Suppressor macrophage treated with lipopolysaccharide for 1 hour (primary cell): ENCODE measurements at places on chromosomes 16 and 17.
A peak's percentile ranks its signal among the peaks of the same experiment; 100 is the strongest.

DNA sequence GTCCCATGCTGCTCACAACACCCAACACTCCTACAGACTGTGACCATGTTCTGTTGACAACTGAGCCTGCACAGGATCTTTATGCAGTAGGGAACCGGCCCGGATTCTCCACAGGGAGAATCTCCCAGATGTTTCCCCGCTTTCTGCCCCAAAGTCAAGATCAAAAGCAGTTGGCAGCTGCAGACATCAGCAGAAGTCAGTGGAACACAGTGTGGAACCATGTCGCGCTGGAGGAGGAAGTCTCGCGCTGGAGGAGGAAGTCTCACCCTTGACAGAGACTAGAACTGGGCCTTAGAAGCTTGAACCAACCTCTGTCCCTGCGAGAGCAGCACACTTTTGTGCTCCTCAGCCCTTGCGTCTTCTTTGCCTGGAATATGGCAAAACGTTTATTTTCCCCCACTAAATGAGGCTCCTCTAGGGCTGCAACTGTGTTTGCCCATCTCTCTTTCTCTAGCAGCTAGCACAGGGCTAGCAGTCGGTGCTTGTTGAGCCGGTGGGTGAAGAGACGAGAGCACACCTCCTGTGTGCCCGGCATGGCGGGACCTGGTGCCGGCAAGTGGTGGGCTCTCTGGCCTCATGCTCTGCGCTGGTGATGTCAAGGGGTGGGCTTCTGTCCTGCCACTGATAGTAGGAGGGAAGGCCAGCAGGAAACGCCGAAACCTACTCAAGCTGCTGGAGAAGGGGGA, 2.1 kb upstream of the MRC2 start:
- DNase-seq: peak; percentile 54

- DNase-seq: no peak
Observed at GRCh38 chr17:79429864-79430494, 180.9 kb downstream of the RBFOX3 start.

GRCh38 chr17:50469208-50469605, 527 bp upstream of the CHAD start:
- DNase-seq: no peak

- no peak for DNase-seq
Observed at GRCh38 chr17:9677411-9677810, 32.1 kb downstream of the USP43 start.

GRCh38 chr17:15957206-15957605, 12.3 kb downstream of the ADORA2B start:
- no peak for DNase-seq

DNA sequence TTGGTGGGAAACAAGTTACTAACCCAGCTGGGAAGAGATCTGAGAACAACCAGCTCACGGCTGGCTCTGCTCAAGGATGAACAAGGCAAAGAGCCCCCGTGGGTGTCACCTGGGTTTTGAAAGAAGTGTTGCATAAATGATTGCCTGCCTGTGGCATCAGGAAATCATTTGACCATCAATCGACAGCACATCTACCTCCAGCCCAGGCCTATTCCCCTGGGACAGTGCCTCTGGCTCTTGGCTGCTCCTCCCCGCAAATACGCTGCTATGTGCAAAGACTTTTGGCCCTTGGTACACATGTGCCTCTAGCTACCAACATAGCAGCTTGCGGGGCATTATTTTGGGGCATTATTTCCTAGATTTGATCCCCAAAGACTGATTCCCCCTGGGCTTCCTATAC, 39.4 kb upstream of the SMPD3 start:
- DNase-seq: no peak

- no peak for DNase-seq
Observed at GRCh38 chr17:4751932-4752331, 12.2 kb upstream of the CXCL16 start.

- no peak for DNase-seq
Observed at GRCh38 chr17:14398766-14399165, 97.9 kb downstream of the HS3ST3B1 start.

DNA sequence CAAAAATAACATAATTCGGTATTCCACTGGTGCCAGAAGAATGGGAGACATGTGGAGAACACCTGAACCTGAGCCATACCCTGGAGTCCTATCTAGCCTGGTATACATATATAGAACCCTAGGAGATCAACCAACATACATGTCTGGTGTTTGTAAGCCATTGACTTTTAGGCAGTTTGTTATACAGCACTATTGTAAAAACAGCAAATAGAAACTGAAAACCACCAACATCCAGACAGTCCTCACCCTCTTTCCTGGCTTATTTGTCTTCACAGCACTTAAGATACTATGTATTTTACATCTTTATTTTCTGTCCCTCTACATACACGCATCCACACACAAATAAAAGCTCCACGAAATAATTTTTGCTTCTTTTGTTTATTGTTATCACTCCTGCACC, 404.2 kb upstream of the PMFBP1 start:
- no peak for DNase-seq

- DNase-seq: no peak
Observed at GRCh38 chr16:78543023-78543422, 443.6 kb downstream of the WWOX start.

GRCh38 chr16:17246974-17247732, 223.6 kb downstream of the XYLT1 start:
- no peak for DNase-seq

- no peak for DNase-seq
Observed at GRCh38 chr17:30927756-30928155, 6.0 kb downstream of the ADAP2 start.

DNA sequence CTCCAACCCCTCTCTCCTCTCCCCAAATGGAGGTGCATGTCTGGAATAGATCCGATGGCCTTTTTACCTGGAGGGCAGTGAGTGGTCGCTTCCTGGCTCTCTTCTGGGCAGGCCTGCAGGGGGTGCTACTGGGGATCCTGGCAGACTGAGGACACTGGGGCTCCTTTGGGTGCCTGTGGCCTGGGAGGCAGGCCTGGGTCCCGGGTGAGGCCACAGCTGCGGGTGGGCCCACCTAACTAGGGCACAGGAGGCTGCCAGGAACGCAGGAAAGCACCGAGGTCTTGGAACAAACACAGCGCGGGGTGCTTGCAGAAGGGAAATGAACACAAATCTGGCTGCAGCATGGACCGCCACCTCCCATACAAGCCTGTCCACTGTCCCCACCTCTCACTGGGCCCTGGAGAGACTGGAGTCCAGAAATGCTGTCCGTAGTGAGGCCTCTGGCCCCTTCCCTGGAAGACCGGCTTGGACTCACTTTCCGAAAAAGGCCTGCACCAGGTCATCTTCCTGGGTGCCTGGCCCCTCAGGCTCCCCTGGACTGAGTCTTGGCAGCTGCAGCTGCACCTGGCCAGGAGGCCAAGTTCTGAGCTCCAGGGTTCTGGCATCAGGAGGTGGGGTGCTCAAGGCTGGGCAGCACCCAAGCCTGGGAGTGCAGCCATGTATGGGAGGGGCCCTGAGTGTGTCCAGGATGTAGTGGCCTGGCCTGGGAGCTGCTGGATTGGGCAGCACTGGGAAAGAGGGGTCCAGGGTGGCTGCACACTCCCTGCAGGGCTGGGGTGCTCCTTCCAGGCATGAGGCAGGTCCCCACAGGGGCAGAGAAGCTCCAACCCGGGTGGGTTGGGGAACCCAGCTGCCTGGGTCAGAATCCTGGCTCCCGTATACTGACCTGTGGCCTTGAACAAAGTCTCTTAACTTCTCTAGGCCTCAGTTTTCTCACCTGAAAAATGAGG, 195.1 kb downstream of the IRF8 start:
- no peak for DNase-seq

DNA sequence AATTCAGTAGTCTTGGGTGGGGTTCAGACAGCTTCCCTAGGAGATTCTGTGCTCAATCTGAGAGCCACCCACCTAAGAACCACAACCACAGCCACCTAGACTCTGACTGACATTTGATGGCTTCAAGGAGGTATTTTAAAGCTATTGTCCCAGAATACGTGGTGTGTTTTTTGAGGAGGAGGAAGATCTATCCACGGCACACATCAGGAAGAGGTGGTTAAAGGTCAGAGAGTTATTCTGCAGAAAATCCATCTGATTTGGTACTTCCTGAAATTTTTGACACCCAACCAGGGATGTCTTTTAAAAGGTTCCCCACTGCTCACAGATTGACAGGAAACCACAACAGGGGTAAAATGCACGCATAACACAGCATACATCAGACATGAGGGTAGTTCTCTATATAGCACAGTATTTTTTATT, 25.1 kb downstream of the SMARCE1 start:
- no peak for DNase-seq

GRCh38 chr17:49822829-49823228, 25.0 kb downstream of the TAC4 start:
- peak; percentile 79 for DNase-seq

DNA sequence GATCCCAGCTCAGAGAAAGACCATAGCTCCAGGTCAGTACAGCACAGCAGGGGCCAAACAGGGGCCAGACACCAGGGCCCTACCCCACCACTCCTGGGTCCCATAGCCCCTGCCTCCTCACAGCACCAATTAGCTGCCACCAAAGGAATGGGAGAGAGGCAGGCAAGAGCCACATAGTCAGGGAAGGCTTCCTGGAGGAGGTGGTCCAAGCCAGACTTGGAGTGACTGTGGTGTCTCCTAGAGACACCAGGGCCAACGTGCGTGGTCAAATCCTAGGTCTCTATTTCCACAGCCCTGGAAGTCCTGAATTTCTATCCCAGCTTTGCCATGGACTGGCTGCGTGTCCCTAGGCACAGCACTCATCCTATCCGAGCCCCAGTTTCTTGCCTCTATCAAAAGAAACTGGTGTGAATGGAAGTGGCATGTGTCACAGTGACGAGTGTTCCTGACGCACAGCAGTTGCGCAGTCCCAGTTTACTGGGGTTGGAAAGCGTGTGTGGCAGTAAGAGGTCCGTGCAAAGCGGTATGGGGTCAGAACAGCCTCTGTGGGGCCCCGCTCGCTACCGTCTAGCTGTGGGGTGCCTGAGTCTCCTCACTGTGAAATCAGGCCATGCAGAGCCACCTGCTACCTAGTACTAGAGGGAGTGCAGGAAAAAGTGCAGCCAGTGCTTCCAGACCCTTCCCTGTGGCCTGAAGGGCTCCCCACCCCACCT, 23.5 kb downstream of the KCNJ12 start:
- DNase-seq: no peak

DNA sequence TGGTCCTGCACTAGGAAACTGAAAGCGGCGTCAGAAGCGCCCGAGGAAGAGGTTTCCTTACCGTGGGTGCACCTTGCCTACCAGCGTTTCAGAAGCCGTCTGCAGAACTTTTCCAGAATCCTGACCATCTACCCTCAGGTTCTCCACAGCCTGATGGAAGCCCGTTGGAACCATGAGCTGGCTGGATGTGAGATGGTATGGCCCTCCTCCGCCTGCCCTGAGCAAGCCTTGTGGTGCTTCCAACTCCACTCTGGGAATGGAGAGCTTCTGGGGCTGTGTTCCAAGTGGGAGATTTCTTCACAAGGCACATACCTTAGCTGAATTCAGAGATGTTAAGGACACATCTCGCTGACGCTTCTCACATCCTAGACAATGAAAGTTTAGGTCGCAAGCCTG, 51.8 kb upstream of the ENDOV start:
- no peak for DNase-seq

DNA sequence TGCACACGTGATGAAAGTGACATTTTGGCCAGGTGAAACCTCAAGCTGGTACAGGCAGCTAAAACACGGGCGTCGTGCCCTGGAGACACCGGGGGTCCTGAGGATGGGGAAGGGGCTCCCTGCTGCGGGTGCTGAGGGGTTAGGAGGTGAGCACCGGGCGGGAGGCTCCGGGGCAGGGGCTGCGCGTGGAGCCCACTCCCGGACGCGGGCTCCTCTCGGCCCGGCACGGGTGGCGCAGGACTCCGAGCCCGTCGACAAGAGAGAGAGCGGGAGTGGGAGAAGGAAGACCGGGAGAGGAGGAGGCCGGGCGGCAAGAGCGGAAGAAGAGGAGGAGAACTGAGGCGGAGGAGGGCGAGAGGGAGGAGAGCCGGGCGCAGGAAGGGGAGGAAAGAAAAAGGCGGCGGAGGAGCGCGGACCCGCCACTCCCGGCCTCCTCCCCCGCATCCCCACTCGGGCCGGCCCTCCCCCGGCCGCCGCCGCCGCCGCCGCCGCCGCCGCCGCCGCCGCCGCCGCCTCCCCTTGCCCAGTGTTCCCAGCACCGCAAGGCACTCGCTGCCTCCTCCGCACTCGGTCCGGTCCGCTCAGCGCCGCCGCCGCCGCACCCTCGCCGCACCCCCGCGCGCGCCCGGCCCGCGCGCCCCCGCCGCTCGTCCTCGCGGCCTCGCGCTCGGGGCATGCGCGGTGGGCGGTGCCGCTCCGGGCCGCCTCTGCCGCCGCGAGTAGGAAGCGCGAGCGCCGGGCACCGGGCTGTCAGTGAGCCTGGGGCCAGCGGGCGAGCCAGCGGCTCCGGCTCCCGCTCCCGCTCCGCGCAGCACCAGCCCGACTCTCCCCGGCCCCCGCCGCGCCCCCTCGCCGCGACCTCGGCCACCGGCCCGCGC, at the start of gene PRKCA:
Gene PRKCA, plus strand, starts transcription at position 750 of the 878 bp plus-strand sequence.
- DNase-seq: peak; percentile 95

GRCh38 chr16:15925631-15926030, 23.8 kb upstream of the ABCC1 start:
- DNase-seq: no peak

DNA sequence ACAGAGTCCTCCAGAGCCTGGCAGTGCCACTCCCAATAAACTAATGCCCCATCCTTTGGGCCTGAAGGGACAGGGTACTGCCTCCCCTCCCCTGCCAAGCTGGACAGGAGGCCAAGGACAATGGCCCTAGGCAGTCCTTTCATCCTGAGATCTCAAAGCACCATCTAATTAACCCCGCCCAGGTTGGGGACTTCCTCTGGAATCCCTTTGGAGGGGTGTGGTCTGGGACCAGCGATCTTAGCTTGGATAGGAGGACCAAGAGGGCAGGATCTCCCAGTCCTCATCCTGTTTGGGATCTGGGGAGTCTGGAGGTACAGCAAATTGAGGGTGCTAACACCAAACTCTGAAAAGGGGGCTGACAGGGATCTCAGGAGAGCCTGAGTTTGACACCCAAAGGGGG, 18.2 kb upstream of the SP6 start:
- DNase-seq: no peak

GRCh38 chr17:8675306-8675705, 44.8 kb upstream of the MYH10 start:
- DNase-seq: no peak

DNA sequence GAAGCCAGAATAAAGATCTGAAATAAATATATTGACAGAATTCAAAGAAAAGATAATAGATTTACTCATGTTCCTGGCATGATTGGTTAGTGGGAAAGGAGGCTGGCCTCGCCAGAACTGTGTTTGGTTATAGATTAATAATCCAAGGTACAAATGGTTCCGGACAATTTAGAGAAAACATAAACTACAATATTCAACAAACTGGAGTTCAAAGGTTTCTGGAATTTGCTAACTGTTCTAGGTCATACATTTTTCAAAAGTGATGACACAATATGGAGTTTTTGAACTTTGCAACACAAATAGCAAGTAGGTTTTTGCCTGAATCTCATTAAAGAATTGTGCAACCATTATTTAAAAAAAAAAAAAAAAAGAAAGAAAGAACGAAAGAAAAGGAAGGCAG, 251.7 kb upstream of the SALL1 start:
- no peak for DNase-seq

DNA sequence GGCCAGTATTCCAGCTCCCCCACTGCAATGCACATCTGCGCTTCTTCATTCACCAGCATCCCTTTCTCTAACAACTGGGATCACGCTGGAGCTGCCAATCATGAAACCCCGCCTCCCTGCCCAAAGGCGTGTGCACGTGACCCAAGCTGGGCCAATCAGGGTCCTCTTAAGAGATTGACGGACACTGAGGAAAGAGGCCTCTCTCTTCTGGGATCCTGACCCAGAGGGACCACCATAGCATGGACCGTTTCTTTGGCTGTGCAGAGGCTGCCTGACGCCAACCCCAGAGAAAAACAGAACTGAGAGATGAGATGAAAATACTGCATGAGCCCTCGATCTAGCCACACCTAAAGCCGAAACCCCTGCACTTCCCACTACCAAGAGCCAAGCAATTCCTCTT, 32.0 kb downstream of the COTL1 start:
- peak; percentile 43 for DNase-seq
